ENCODE measurements at places on chromosomes 16 and 17.

DNA sequence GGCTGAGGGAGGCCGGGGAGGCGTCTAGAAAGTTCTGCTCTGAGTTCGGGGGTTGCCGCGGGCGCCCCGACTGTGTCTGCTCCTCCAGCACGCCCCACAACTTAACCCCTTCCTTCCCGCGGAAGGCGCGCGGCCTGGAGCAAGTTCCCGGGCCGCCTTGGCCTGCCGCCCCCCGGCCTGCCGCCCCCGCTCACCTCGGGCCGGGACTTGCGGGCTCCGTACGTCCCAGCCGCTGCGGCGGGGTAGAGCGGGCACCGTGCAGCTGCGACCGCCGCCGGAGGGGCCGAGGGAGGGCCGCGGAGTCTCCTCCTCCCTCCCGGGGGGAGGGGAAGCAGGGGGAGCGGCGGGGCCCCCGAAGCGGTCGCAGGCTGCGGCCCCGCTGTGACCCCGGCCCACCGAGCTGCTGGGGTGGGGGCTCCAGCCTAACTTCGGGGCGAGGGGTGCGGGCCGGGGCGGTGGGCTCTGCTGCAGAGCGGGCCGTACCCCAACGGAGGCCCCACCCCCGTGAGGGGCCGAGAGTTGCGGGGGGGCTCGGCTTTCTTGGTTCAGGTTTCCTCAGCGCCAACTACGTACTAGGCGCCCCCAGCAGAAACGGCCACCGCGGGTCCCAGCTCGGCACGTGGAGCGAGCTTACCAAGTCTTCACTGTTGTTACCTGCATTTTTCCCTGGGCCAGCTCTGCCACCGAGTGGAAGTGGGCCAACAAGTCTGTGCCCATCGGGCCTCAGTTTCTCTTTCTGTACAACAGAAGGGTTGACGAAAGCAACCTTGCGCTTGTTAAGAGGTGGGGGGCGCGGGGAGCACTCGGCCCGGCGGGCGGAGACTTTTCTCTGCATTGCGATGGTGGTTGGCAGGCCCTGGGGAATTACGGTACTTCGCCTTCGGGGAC is at the start of gene CCDC102A:
Gene CCDC102A (minus strand): TSS at position 266 of the 888 bp plus-strand sequence. CDS start 7,394 bp downstream, outside the sequence.
- DNase-seq: no peak

DNA sequence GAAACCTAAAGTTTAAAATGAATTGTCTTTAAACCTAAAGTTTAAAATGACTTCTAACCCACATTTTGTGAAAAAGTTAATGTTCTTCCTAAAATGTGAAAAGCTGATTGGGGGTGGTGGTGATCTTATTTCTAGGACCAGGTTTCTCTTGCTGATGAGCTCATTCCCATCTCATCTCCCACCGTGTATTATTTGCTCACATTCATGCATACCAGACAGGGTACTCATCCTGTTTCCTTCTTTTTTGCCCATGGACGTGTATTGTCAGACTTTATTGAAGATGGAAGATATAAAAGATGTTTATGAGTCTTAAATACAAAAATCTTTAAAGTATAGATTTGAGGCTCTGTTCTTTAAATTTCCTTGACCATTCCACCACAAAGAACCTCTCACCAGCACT is 70.1 kb upstream of the MPHOSPH6 start:
- no peak for DNase-seq

DNA sequence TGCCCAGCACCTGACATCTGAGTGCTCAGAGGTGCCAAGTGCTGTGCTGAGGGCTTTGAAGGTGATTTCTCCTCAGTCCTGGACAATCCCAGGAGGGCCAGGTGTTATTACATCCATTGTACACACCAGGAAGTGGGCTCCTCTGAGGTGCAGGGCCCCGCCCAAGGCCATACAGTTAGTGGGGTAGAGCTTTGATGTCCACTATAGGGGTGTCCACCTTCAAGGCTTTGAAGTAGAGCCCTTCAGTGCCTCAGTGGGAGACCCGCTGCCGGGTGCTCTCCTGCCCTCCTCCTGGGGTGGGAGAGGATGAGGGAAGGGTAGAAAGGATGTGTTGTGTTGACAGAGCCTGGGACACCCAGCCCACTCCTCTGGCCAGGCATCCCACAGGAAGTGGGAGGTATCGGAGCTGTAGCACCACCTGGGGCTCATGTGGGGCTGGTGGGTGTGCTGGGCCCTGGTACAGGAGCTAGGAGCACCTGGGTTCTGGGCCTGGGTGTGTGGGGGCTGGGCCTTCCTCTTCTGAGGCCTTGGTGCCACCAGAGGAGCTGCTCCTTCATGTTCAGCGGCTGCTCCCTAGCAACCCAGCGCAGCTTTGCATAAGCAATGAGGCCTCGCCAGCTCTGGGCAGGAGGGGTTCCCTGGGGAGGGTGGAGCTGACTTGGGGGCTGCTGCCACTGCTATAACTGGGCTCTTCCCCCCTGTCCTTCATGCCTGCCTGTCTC is 7.4 kb downstream of the LASP1 start:
- DNase-seq: no peak

DNA sequence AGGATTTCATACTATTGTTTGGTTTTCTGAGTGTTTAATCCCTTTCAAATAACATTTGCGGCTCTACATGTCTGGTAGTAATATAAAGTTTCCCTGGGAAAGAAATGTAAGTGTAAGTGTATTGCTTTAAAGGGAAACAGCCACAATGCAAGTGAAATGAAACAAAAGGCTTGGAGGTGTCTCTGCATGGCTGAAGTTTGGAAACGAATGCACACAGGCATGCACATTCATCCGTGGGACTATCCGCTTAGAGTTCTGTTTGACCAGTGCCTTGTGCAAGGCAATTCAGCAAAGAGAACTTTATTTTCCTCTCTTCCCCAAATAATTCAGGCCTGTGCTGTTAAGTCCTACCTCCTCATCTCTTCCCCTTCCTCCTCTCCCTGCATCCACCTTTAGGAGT is 56.1 kb upstream of the MRTFB start:
- DNase-seq: no peak

DNA sequence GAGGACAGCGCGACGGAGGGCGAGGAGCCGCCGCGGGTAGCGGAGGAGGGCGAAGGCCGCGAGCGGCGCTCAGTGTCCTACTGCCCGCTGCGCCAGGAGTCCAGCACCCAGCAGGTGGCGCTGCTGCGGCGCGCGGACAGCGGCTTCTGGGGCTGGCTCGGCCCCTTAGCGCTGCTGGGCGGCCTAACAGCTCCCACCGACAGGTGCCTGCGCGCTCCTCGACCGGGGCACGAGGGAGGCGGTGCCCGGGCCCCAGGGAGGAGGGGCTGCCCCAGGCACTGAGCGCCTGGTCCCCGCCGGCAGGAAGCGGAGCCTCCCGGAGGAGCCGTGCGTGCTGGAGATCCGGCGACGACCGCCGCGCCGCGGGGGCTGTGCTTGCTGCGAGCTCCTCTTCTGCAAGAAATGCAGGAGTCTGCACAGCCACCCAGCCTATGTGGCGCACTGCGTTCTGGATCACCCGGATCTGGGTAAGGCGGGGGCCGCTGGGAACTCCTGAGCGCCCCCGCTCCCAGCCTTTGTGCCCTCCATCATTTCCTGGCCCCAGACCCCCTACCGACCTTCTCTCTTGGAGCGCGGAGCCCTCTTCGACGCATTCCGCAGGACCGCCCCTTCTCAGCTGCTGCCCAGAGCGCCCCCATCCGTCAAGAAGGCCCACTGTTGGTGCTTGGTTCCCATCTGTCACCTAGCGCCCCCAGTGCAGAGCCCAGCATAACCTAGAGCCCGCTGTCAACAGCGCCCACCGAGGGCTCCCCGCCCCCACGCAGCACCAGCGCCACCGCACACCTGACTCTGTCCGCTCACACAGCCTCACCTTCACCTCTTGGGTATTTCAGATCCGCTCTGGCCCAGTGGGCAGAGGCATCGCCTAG is 3.7 kb downstream of the C17orf50 start:
- DNase-seq: no peak

GRCh38 chr17:19369846-19370492 is 7.4 kb upstream of the B9D1 start:
- DNase-seq: no peak

GRCh38 chr17:17994271-17995069 is 21.8 kb downstream of the DRC3 start:
- DNase-seq: no peak

- DNase-seq: no peak
Measured at GRCh38 chr16:84730406-84731106, 30.8 kb downstream of the USP10 start.

- no peak for DNase-seq
Measured at GRCh38 chr16:85395913-85396878, 216.9 kb upstream of the GSE1 start.

- no peak for DNase-seq
Measured at GRCh38 chr16:86297866-86298757, 212.2 kb upstream of the FOXF1 start.

DNA sequence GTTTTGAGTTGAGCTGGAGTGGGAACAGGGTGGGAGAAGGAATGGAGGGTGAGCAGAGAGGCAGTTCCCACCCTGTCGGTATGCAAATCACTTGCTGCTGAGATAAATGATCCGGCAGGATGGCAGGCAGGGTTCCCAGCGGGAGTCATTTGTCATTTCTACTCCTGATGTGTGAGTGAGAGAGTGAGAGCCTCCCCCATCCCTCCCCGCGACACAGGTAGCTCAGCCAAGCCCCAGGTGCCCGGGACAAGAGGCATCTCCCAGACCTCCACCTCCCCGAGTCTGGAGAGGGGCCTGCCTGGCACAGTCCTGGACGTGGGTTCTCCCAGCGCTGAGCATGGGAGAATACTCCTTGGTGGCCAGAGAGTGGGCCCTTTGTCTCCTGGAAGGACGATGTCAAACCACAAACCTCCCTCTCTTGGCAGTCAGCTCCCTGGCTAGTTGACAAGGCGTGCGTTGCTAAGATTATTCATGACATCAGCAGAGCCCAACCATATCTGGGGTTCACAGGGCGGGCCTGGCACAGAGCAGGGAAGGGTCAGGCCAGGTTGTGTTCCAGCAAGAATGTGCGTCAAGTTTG is 33.7 kb upstream of the TNRC6C start:
- no peak for DNase-seq

GRCh38 chr16:87687998-87688529 is 77.7 kb downstream of the KLHDC4 start:
- DNase-seq: no peak

GRCh38 chr17:76492989-76493501 is 8.2 kb downstream of the RHBDF2 start:
- no peak for DNase-seq

DNA sequence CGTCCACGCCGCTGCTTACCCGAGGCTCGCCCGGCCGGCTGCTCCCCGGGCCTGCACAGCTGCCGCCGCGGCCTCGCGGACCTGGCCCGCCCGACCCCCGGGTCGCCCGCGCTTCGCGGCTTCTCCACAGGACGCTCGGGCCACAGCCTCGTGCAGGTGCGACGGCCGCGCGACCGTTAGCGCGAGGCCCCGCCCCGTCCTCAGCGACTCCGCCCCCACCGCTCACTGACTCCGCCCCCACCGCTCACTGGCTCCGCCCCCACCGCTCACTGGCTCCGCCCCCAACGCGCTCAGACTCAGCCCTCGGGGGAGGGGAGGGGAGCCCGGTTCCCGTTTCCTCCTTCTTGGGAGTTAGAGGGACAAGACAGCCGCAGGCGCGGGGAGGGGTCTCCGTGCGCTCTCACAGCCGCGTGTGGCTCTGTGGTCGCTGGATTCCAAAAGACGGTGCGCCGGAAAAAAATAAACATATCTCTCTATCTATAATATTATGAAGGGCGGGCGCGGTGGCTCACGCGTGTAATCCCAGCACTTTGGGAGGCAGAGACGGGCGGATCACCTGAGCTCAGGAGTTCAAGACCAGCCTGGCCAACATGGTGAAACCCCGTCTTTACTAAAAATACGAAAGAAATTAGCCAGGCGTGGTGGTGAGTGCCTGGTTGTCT is at the start of gene MEIOB:
Gene MEIOB (minus strand): TSS at position 191 of the 662 bp plus-strand sequence. CDS start 3,989 bp downstream, outside the sequence.
- no peak for DNase-seq

DNA sequence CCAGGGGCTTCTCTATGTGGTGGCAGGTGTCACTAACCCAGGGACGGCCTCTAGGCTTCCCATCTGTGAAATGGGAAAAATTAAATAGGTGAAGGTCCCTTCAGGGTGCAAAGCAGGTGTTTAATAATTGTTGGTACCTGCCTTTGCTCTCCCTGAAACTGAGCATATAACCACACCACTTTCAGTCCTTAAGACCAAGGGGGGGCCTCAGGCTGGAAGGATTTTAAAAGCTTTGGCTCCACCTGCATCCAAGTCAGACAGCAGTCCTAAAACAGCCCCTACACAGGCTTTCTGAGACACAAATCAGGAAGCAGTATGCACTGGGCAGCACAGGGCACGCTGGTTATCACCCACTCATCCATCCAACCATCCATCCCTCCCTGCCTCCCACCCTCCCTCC is 55.0 kb downstream of the TK2 start:
- DNase-seq: no peak

GRCh38 chr16:19281246-19281645 is 4.3 kb upstream of the CLEC19A start:
- DNase-seq: no peak

- DNase-seq: no peak
Measured at GRCh38 chr17:21263376-21263775, 10.2 kb upstream of the NATD1 start.

DNA sequence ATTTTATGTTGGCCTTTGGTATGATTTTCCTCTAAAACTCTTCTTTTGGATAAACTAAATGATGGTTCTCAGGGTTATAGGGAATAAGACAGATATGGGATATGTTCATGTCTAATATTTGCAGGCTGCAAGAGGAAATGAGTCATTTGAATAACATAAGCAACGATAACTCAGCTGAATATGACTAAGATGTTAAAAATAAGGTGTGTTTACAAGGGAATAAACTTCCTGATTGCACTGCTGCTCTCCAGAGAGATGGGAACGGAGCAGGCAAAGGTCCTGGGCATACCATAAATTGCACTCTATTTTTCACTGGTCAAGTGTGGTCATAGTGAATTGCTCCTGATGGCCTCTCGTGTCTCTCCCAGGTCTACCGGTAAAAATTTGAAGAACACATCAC is 666.2 kb downstream of the TOX3 start:
- DNase-seq: no peak

DNA sequence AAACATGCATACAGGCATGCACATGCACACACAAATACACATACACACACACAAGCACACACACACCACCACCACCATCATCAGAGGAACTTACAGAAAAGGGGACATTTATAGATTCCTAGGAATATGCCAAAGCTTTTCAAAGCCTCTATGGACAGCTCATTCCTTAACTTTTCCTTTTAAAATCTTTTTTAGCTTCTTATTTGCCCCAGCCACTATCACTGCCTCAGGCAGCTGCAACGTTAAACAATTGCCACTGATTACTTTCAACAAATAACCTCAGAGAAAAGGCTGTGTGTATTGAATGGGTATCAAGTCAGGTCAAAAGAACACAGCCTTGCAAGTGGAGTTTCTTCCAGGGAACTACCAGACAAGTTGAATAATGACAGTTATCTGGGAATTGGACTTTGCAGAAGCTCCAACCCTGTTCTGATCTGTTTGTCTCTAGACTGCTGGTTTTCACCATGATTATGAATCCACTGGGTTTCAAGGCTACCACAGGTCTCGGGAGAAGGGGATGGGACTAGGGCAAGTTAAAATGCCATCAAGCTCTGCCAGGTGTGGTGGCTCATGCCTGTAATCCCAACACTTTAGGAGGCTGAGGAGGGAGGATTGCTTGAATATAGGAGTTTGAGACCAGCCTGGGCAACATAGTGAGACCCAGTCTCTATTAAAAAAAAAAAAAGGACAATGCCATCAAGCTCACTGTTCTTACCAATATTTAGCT is 21.9 kb upstream of the BEAN1 start:
- DNase-seq: no peak

- no peak for DNase-seq
Measured at GRCh38 chr16:68526143-68526781, 12.8 kb upstream of the ZFP90 start.

All from SK-N-MC (cell line).